ENCODE measurements at places on chromosomes 4 and X.
A peak's percentile ranks its signal among the peaks of the same experiment; 100 is the strongest.

DNA sequence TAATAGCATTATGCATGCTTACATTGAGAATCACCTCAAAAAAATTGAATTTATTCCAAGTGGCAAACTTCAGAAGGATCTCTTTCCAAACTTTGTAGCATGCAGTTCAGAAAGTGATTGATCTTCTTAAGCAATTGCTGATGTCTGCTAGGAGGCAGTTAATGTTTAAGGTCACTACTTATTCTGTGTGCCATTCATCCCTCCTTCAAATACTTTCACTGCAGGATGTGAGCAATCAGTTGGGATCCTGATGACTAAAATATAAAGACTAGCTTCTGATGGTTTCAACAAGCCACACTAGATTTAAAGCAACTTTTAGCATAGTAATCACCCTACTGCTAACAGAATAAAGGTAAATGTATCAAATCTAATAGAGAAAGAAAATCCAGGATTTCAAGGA is 414.1 kb downstream of the ADGRL3 start:
- no peak for DNase-seq

DNA sequence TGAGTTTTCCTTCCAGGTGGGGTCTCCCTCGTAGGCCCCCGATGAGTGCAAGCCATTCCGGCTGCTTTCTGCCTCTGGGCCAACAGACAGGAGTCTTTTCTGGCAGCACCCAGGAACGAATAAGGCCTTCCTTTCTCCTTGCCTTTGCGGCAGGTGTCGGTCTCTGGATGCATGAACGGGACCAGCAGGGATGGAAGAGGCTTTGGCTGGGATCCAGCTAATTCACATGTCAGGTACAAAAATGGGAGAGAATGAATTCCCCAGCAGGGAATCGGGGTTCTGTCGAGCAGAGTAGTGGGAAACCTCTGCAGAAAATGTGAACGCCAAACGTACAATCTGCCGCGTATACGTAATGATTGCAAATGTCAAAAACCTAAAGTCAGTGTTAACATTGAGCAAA is 146.1 kb upstream of the TBL1X start:
- DNase-seq, result no peak

- DNase-seq, result no peak
Measured at GRCh38 chrX:128634754-128635153, 582.6 kb upstream of the ACTRT1 start.

DNA sequence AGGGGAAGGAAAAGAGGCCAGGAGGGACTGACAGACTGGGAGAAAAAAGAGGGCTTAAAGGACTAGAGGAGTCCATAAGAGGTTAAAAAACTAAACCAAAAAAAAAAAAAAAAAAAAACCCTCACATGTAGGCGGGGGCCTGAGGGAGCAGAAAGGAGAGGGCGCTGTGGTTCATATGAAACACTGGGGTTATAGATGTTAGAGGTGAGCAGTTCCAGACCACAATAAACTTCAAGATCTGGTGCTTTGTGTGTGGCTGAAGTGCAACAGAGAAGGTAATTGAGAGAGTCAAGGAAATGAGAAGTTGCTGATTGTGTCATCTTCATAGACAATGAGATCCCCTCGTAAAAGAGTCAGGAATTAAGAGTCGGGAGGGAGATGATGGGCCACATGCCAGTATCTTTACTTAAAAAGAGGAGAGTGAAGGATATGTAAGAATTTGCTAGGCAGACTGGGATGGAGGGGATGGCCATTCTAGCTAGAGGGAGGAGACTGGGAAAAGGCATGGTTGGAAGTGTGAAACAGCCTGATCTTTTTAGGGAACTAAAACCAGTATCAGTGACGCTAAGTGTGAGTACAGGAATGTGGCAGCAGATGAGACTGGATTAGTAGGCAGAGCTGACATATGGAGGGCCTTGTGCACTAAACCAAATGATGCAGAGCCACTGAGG is 18.4 kb upstream of the OGT start:
- DNase-seq, result peak; percentile 12

GRCh38 chr4:7989654-7990053 is 50.0 kb upstream of the AFAP1 start:
- DNase-seq, result no peak

All from stimulated activated CD4-positive, alpha-beta T cell treated with anti-CD3 and anti-CD28 coated beads, Interleukin-4, amount 100 ng/mL, for 24 hours (primary cell).